ENCODE measurements at places on chromosomes 3 and 15.

GRCh38 chr15:74937590-74938371 lies at the start of gene COX5A:
COX5A (minus strand) TSS chr15:74938073; CDS start chr15:74938014, 59 bp downstream.
- DNase-seq: peak; percentile 95

DNA sequence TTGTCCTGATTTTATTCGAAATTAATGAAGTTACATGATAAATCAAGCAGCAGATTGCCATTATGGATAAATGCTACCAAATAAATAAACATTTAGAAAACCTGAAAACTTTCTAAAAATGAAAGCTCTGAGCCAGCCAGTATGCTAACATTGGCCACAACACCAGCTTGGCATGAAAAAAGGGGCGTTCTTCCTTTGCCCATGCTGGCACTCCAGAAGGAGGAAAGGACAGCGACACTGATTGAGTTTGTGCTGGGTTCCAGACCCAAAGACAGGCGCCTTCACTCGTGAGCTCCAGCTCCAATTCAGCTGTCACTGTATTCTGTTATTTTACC lies 5.1 kb downstream of the STIMATE start:
- DNase-seq: no peak

DNA sequence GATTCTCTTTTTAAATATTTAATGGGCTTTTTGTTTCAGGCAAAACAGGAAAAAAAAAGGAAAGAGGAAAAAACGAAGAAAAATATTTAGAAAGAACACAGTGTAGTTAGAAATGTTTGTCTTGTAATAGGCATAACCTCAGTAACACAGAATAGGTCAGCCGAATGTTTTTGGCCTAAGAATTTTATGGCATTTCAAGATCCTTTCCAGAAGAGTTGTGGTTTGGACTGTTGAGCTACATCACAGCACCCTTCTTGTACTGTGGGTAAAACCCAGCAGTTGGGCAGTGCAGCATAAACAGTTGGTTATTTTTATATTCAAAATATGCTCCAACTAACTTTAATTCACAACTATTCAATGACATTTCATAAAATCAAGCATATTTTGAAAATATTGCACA lies 474.4 kb upstream of the AGTR1 start:
- DNase-seq: no peak

- DNase-seq: no peak
These were observed 81.4 kb downstream of the IL12A start for GRCh38 chr3:160069986-160070385.

DNA sequence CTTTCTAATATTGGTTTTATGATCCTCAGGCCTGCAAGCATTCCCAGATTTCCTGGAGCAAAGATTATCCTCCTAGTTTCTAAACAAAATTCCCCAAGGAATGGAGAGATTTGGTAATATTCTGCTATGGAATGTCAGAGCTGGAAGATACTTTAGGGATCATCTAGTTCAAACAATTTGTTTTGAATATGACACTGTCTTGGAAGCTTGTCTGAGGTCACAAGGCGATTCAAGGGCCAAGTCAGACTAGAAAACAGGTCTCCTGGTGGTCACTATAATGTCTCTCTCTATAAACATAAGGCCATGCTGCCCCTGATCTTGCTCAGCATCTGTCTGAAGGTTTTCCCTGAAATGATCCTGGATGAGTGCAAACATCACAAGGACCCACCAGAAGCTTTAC lies 143.4 kb upstream of the BCL6 start:
- DNase-seq: no peak

DNA sequence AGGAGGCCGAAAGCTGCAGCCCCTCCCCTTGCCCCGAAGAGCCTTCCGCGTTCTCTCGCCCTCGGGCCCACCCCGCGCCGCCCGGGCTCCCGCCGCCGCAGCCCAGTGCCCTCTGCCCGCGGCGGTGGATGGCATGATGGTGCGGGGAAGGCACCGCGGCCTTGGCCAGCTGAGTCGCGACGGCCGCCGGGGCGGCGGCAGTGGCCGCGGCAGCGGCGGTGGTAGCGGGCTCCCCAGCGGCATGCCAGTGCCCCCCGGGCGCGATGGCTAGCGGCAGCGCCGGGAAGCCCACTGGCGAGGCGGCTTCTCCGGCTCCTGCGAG lies 1.2 kb downstream of the TLNRD1 start:
- no peak for DNase-seq

DNA sequence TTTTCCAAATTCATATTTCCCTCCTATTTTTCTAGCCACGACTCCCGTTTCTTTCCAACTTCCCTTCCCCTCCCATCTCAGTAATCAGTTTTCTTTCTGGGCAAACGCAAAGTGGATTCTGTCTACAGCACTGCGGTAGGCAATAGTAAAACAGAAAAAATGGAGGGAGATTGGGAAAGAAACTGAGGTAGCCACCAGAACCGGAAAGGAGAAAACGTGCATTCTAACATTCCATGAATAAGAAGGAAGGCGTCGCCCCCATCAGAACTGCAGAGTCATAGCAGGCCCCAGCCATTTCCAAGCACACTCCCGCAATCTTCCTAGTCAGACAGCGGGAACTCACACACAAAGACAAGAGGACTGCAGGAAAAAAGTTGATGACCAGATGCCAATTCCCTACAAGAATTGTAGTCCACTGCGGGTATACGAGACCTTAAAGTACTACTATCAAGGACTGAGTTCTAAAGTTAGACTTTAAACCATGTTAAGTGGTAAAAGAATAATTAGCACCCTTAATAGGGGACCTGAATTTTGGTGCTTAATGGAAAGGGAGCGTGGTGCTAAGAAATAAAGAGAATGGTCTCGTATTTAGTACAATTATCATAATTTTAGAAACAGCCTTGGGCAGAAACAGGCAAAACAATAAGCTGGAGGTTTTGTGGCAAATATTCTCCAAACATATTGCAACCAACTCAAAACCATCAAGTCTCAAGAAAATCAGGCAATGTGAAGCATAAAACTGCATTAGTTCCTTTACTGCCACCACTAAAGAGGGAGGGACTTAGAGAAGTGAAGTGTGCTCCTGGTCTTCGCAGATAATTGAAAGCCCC lies 1.4 kb downstream of the PFN2 start:
- no peak for DNase-seq

- no peak for DNase-seq
These were observed 23.3 kb upstream of the TMEM158 start for GRCh38 chr3:45249391-45249790.

- DNase-seq: no peak
These were observed 3.9 kb upstream of the NFKBIZ start for GRCh38 chr3:101845425-101845824.

DNA sequence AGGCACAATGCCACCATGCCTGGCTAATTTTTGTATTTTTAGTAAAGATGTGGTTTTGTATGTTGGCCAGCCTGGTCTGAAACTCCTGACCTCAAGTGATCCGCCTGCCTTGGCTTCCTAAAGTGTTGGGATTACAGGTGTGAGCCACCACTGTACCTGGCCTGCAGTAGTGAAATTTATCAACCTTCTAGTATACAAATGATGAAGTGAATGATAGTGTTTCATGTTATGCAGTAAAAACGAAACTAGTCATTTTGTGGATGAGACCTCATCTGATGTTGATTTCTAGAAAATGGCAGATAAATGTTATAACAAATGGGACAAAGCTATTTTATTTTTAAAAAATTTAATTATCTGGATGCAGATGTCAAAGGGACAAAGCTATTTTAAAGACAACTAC lies 32.9 kb downstream of the NXPE3 start:
- no peak for DNase-seq

DNA sequence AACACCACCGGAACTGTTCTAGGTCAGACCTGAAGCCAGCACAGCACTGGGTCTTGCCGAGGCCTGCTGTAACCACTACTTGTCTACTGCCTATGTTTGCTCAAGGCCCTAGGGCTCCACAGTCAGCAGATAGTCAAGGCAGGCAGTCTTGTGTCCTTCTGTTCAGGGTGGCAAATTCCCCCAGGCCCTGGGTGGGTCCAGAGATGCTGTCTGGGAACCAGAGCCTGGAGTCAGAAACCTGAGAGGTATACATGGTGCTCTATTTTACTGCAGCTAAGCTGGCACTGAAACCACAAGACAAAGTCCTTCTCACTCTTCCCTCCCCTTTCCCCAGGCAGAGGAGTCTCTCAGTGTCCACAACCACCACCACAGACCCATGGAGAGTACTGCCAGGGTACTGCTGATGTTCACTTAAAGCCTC lies 89.9 kb downstream of the BBX start:
- DNase-seq: no peak

GRCh38 chr15:73727330-73727976 lies 25.7 kb downstream of the INSYN1 start:
- no peak for DNase-seq

DNA sequence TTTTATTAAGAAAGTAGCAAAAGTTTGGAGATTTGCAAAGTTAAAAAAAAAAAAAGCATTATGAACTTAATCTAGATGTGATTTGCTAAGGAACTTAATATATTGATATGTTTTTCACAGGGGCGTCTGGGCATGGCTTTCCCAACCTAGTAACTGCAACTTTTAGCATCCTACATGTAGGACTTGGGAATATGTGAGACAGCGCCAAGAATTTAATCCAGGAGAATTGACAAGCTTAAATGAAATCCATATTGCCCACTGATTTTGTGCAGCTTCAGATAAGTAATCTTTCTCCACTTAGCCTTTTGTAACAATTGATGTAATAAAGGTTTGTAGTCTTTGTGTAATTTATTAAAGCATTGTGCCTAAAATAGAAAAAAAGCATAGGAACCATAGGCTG lies 982 bp upstream of the GABPB1 start:
- DNase-seq: no peak

GRCh38 chr3:33779751-33780150 lies 18.7 kb upstream of the PDCD6IP start:
- DNase-seq: no peak

DNA sequence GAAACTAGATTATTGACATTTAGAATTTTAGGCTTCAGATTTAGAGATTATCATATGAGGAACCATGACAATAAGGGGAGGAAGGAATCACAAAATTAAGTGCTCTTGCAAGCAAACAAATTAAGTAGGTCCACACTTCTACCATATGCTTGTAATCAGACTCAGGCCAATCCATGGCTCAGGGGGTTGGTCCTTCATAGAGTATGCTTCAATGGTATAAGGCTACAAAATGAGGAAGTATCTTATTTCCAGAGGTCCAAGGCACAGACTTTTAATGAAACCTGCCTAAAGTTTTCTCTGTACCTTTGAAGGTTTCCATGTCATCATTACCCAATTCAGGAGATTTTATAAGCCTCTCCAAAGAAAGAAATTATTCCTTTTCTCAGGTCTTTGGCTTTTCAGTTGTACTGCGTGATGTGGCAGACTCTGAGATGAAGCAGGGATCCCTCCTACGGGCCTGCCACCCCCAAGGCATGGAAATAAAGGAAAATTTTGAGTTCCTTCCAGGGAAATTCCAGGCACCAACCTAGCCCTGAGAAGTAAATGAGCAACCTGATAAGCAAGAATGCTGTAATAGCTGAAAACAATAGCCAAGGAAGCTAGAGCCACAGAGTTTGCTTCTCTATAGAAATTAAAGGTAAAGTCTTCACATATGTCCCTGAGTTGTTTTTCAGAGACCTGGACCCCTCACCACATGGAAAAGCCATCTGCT lies 36.3 kb downstream of the SERPINI2 start:
- no peak for DNase-seq

- no peak for DNase-seq
These were observed 377.1 kb upstream of the TPM1 start for GRCh38 chr15:62665449-62665848.

DNA sequence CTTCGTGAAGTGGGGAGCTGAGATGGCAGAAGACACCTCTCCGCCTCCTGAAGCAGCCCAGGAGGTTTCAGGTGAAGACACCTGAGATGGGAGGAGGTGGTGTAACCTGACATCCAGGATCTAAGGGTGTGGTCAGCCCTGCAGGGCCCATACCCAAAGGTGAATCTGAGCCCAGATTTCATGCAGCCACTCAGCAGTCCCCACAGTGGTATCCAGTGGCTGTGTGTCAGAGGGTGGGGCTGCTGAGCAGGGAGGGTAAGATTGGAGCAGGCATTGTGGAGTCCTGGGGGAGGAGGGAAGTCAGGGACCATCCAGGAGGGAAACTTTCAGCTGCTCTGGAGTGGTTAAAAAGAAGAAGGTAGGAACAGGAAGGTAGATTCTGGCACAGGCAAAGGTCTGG lies 46.0 kb upstream of the SMAD6 start:
- no peak for DNase-seq

GRCh38 chr3:116015931-116016330 lies 392.6 kb downstream of the GAP43 start:
- no peak for DNase-seq

- DNase-seq: no peak
These were observed 2.5 kb upstream of the GATA2 start for GRCh38 chr3:128495435-128495970.

GRCh38 chr15:69860921-69861320 lies 236.8 kb downstream of the TLE3 start:
- no peak for DNase-seq

GRCh38 chr3:71961891-71962290 lies 176.9 kb upstream of the PROK2 start:
- no peak for DNase-seq

DNA sequence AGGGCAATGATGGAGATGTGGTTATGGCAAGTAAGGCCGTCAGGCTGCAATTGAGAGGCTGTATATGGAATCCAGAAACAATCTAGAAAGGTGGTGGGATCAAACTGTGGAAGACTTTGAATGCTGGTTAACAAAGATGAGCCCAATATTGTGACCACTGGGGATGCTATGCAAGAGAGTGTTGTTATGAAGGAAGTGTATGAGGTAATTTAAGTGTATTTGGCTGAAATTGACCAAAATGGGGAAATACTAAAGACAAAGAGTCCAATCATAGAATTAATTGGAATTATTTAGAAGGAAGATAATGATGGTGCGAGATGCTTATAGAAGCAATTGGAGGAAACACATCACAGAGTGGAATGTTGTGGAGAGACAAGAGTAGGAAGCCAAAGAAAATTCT lies 24.5 kb downstream of the BTLA start:
- DNase-seq: no peak

GRCh38 chr3:37862219-37862902 lies 681 bp downstream of the CTDSPL start:
- peak; percentile 38 for DNase-seq

DNA sequence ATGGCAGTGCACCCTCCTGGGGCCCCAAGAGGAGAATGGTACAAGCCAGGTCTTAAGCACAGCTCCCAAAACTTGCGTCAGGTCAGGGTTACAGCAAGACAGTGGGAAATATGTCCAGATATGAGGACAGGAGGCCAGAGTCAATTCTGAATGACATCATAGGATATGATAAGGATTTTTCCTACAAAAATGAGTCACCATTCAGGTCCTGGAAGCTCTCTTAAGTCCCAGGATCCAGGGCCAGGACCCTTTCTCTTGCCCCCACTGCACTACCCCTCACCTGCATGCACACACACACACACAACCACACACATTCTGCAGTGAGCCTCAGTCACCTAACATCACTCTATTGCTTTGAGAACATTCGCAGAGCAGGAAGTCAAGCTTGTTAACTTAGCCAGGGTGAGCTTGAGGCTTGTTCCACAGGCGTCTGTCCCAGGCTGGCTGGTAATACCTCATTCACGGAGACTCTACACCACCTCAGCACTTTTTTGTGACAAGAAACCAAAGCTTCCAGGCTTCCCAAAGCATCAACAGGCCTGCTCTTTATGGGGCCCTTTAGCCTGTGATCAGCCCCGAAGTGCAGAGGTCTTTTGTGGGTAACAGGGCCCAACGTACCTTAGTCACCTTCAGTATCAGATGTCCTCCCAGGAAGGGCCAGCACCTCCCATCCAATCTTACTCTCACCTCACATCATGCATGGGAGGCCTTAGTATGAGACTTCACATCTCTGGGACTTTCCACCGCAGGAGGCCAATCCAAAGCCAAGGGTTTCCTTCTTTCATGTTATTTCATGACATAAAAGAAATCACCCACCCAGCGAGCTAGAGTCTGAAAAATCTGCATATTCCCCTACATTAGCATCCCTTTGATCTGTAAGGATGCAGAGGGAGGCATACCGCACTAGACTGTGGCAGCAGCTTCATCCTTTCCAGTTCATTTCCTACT lies 74.0 kb upstream of the LIPC start:
- DNase-seq: peak; percentile 71
